Stimulated activated naive B cell treated with anti-CD40 and anti-IgM and Interleukin-4, amounts not matched to agents 10 μg/mL and 1 μg/mL and 100 μg/mL, for 72 hours (primary cell): ENCODE measurements at places on chromosomes 4 and X.

DNA sequence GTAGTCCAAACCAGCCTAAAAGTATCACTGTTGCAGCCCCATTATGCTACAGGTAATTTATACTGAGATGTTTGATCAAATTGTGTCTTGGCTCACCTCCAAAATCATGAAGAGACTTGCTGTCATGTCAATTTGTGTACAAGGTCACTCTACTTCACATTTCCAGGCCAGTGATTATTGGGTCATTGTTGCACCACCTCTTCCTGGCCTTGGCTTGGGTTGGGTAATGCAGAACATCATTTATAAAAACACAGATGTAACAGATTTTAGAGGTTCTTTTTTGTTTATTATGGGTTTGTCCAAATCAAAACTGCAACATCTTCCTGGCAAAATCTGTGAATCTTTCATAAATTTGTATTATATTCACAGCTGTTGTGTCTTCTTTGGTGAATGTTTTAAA, 459.5 kb downstream of the ANKRD50 start:
- no peak for DNase-seq

- no peak for DNase-seq
Observed at GRCh38 chrX:11215191-11215921, 77.9 kb upstream of the AMELX start.

- DNase-seq: no peak
Observed at GRCh38 chrX:104270212-104270611, 15.5 kb upstream of the ESX1 start.

DNA sequence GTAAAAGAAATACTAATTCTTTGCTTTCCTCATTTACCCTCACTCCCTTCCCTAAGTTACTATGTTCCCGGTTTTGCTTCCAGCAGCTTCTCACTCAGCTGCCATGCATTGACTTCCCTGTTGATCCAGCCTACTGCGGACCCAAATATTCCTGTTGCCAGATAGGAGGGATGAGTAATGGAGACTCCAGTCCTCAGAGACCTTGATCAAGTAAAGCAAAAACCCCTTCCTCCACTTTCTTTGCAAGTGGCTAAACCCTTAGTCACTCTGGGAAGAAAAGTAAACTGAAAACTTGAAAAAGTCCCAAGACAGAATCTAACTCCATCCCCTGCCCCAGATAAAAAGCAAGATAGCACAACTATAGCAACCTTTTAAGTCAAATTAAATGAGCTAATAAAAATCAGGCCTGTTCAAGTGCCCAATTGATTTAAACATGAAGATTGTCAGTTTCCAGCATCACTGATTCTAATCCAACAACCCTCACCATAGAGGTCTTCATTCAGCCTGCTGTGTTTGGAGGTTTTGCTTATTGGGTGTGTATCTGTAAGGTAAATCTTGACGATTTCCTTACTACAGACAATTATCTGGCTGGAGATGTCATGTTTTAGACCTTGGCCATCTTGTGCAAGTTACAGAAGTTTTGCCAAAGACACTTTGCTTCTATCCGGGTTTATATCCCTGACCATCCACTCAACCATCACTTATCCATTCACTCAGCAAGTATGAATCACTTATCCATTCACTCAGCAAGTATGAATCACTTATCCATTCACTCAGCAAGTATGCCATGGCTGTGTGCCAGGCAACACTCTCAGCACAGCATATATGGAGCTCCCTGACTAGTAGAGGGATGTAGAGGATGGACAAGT, 17.6 kb downstream of the FGFBP1 start:
- DNase-seq: no peak

GRCh38 chr4:164748375-164748774, 5.6 kb upstream of the SMIM31 start:
- DNase-seq: no peak

DNA sequence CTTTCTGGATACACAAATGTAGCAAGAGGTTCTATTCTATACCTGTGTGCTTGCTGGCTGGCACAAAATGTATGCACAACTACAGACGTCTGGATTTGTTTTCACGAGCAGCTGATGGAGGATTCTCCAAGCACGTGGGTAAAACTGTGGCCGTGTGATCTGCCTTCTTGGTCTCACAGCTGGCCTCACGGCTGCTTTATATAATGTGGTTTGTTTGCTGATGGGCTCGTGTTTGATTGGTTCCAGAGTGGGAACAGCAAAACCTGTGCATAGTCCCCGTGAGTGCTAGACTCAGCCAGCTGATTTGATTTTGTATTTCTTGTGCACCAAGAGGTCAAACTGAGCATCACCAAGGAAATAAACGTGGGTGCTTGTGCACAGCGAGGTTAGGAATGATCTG, 262.6 kb upstream of the RPS6KA3 start:
- no peak for DNase-seq

DNA sequence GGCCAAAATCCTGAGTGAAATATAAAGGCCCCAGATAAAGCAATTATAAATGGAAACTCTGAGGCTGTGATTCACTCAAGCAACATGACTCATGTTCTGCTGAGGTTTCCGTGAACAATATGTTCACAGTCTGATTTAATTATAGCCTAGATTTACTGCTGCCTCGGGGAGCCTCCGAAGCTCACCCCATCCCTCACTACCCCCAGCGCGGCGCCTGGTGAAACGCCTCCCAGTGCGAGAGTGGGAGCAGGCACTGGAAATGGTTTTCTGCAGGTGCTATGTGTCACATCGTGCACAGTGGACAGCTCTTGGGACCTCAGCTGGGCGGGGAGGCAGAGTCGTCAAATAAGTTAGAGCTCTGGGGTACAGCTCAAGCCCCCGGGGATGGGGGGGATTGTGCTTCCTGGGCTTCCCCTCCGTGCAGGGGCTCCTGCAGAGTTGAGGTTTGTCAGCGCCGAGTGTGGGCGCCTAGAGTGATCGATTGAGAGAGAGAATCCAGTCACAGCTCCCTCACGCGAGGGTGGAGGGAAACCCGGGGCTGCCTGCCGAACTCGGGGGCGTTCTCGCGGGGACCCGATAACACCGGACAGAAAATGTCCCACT, 110.6 kb downstream of the PHKA2 start:
- no peak for DNase-seq

GRCh38 chr4:44086753-44087152, 361.9 kb downstream of the KCTD8 start:
- DNase-seq: no peak

GRCh38 chr4:148735432-148736155, 293.4 kb upstream of the NR3C2 start:
- no peak for DNase-seq

DNA sequence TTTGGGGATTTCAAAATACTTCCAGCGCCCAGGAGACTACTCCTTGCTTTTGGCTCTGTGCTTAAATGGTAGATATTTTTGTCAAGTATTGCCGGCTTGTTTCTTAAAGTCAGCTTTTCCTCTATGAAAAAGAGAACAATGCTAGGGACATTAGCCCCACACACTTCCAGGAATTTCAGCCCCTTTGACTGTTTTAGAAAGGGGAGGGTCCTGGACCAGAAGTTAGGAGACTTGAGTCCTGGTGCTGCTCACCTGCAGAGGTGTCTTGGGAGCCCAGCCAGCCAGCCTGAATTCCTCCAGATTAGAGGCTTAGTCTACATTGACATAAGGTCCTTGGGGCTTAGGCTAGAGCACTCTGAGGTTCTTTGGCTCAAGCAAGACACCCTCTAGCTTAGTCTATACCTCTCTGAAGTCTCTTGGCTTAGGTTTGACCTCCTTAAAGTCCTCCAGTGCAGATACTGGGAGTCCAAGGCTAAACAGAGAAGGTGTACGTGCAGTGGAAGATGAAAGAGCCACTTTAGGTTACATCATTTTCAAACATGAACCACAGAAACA, 1.6 kb upstream of the SETD7 start:
- no peak for DNase-seq

- no peak for DNase-seq
Observed at GRCh38 chr4:113821856-113822255, 60.3 kb upstream of the CAMK2D start.

GRCh38 chrX:20452487-20452886, 185.8 kb upstream of the RPS6KA3 start:
- DNase-seq: no peak

GRCh38 chr4:105560421-105560848, 8.0 kb downstream of the ARHGEF38 start:
- no peak for DNase-seq

DNA sequence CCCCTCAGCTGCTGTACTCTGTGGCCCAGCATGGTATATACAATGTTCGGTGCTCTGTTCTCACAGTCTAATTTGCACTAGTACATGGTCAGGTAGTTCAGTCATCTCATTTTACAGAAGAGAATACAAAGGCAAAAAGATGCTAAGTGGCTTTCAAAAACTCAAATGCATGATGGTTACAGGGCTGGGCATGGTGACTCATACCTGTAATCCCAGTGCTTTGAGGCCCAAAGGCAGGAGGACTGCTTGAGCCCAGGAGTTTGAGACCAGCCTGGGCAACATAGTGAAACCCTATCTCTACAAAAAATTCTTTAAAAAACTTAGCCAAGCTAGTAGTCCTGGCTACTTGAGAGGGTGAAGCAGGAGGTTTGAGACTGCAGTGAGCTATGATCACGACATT, 210.5 kb upstream of the KIT start:
- DNase-seq: no peak

- DNase-seq: no peak
Observed at GRCh38 chr4:156558373-156559025, 413.1 kb downstream of the PDGFC start.
